ENCODE measurements at places on chromosomes 12 and 14. TPM values are rescaled to one million over a fixed set of nuclear protein-coding genes. Genes with fewer than 3 reads are reported as not detected.
A peak's percentile ranks its signal among the peaks of the same experiment; 100 is the strongest.

DNA sequence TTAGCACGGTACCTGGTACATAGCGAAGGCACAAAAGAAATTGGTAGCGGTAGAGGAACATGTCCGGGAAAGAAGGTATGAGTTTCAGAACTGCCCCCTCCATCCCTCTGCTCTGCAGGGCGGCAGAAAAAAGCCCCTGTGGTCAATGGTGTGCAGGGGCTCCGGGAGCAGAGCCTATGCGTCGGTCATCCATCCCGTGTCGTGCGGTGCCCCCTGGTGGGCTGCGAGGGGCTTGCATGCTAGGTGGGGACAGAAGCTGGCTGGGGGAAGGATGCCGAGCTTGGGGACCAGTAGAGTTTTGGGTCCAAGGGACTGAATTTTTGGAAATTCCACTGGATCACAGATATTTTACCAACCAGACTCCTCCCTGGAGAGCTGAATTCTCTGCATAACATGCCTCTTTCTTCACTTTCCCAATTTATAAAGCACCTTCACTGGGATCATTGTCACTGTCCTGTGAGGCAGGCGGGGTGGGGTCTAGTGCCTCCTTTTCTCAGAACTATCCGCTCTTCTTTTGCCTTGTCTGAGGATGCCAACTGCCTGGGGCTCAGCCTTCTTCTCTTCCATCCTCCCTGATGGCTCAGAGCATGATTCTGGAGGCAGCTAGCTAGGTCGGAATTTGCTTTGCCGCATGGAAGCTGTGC lies 148.7 kb downstream of the SMOC1 start:
- H3K4me3 ChIP-seq: no peak overlapping the region
- no peak overlapping the region for H3K27ac ChIP-seq
- H3K36me3 ChIP-seq: no peaks in the 10 kb centered on the region

- H3K27ac ChIP-seq: no peak overlapping the region
- DNase-seq: peak; percentile 34
- H3K4me1 ChIP-seq: peaks cover 9% of the 10 kb centered on the region
- H3K4me3 ChIP-seq: no peak overlapping the region
Measured at GRCh38 chr12:7645395-7646177, 20.1 kb downstream of the APOBEC1 start.

The KRT6A gene
- not detected for total RNA-seq

- H3K27ac ChIP-seq: peak overlapping the region; percentile 14
- H3K36me3 ChIP-seq: peaks cover 45% of the 10 kb centered on the region
- H3K27me3 ChIP-seq: no peaks in the 10 kb centered on the region
- no peak overlapping the region for H3K4me3 ChIP-seq
- peaks cover 90% of the 10 kb centered on the region for H3K4me1 ChIP-seq
Measured at GRCh38 chr14:92659765-92660561, 88.5 kb downstream of the LGMN start.

GRCh38 chr14:96737881-96738280 lies 59.3 kb upstream of the VRK1 start:
- no peak for DNase-seq
- H3K27me3 ChIP-seq: peaks cover 44% of the 10 kb centered on the region
- H3K4me1 ChIP-seq: peaks cover 5% of the 10 kb centered on the region
- no peaks in the 10 kb centered on the region for H3K36me3 ChIP-seq

DNA sequence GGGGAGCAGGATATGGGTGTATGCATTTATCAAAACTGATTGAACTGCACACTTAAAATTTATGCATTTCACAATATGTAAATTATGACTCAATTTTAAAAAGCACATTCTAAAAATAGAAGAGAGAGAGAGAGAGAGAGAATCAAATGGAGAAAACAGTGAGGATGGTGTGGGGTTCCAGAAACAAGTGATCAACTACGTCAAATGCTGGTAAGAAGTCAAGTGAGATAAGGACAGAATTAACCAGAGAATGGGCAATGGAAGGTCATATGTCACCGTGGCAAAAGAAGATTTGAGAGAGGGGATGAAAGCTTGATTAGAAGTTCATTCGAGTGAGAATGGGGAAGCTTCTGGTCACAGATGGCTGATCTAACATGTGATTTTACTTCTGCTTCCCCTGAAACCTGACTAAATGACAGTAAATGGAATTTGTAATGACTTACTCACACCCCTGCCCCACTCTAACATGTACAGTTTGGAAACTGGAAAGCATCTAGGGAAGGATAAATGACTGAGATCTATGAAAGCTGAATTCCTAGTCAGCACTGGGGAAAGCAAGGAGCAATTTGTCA lies 276.5 kb upstream of the AMIGO2 start:
- H3K27me3 ChIP-seq: no peaks in the 10 kb centered on the region
- no peak overlapping the region for H3K27ac ChIP-seq
- no peaks in the 10 kb centered on the region for H3K36me3 ChIP-seq
- H3K4me3 ChIP-seq: no peak overlapping the region
- H3K4me1 ChIP-seq: peaks cover 44% of the 10 kb centered on the region
